T-helper 1 cell (primary cell): ENCODE measurements at places on chromosomes 1 and 21.

DNA sequence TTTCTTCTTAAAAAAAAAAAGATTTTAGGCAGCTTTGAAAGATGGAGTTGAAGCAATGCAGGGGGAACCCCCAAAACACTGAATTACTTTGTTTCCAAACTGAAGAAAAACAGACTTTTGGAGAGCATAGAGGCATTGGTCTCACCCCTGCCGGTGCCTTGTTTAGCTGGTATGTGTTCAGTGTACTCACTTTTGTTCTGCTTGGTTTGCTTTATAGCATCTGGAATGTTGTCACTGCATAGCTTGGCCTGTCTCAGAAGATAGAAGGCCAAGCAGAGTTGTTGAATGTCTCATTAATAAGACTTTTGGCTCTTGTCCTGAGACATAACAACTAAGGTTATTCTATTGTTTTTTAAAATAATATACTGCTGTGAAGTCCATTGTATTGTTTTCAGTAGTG, 6.9 kb downstream of the THRAP3 start:
- DNase-seq, result no peak

DNA sequence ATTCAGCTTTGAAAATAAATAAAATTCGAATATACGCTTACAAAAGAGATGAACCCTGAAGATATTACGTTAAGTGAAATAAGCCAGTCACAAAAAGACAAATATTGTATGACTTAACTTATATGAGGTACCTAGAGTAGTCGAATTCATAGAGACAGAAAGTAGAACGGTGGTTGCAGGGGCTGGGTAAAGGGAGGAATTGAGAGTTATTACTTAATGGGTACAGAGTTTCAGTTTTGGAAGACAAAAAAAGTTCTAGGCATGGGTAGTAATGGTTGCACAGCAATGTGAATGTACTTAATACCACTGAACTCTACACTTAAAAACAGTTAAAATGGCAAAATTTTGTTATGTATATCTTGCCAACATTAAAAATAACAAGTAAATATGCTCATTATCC, 48.6 kb upstream of the ZNHIT6 start:
- DNase-seq, result no peak

GRCh38 chr1:3060127-3060526, 8.9 kb upstream of the PRDM16 start:
- no peak for DNase-seq

DNA sequence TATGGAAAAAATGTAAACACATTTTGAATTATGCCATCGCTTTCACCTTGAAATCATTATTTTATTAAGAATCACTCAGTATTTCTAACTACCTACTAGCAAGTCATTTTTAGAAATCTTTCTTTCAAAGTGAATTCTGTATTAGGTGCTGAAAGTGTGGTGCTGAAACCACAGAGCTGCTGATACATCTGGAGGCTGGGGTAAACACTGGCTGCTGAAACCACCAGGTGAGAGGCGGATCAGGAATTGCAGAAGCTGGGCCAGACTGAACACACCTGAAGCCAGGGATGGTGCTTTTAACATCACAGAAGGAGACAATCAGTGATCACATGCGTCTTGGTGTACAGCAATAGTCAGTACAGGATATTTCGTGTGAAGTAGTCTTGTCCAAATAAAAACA, 42.2 kb upstream of the KCNE1 start:
- no peak for DNase-seq

DNA sequence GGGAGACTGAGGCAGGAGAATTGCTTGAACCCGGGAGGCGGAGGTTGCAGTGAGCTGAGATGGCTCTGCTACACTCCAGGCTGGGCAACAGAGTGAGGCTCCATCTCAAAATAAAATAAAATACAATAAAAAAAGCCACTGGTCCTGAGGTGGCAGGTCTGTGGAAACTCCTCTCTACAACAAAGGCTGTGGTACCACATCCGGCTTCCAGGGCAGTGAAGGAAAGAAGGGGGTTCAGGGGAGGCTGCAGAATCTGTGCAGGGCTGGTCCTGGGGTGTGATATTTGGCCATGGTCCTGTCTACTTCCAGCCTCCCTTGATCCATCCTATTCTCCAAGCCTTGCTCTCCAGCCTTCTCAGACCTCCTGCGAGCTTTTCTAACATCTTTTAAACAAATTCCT, 731 bp upstream of the ZNF683 start:
- DNase-seq, result no peak

DNA sequence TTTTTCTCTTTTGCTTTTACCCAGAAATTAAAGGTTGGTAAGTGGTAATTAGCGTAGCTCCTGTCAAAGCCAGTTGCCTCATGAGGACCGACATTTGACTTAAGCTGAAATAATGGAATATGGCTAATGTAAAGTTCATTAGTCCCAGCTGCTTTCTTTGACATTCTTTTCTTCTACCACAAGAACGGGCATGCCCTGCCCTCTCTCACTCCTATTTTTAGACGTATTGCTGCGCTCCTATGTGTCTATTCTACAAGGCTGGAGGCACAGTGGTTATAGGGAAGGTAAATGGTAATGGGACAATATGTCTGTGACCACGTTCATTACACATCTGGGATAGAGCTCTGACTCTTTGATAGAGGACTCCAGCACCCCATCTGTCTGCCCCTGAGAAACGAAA, 6.8 kb downstream of the CORT start:
- no peak for DNase-seq

DNA sequence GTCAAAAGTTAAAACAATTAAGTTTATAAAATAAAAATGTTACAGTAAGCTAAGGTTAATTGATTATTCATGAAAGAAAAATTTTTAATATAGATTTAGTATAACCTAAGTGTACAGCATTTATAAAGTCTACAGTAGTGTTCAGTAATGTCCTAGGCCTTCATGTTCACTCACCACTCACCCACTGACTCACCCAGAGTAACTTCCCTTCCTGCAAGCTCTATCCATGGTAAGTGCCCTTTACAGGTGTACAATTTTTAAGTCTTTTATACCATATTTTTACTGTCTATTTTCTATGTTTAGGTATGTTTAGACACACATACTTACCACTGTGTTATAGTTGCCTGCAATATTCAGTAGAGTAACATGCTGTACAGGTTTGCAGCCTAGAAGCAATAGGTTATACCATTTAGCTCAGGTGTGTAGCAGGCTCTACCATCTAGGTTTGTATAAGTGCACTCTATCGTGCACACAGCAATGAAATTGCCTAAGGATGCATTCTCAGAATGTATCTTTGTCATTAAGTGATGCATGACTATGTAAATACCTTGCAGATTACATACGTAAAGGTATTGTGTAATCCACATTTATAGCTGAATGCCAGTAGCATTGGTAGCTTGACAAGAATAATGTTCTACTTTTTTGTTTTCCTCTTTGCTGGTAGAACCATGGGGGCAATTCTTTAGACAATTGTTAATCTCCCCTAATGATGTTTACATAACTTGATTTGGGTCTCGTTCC, 35.7 kb upstream of the GPR88 start:
- no peak for DNase-seq

DNA sequence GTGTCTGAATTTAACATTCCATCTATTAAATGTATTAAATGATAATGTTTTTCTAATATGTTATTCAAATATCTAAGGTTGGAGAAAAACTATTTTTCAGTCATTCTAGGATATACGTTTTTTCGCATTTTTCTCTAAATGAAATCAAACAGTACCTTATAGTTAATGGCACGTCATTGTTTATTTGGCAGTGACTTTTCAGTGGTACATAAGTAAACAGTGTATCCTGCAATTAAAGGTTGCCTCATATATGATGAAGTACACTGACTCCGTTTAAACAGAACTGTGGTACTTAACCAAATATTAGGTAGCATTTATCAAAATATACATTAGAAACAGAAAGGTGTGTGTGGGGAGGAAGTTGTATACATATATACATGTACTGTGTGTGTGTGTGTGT, 79.2 kb downstream of the EPS15 start:
- DNase-seq, result no peak

- DNase-seq, result no peak
These were observed 42.0 kb downstream of the TMCC2 start for GRCh38 chr1:205269711-205270110.

DNA sequence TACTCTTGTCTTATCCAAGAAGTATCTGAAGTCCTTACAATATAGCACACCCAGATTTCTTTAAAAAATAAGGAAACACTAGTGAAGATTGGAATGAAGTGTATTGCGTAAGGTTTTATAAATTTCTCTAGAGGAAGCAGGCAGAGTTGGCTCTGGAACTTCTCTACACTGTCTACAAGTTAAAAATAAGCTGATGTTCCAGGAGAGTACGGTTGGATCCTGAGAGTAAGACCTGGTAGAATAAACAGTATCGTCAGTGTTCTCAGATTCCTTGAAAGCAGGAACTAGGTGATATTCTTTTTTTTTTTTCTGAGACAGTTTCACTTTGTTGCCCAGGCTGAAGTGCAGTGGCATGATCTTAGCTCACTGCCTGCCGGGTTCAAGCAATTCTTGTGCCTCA, 107.9 kb downstream of the USP25 start:
- no peak for DNase-seq

DNA sequence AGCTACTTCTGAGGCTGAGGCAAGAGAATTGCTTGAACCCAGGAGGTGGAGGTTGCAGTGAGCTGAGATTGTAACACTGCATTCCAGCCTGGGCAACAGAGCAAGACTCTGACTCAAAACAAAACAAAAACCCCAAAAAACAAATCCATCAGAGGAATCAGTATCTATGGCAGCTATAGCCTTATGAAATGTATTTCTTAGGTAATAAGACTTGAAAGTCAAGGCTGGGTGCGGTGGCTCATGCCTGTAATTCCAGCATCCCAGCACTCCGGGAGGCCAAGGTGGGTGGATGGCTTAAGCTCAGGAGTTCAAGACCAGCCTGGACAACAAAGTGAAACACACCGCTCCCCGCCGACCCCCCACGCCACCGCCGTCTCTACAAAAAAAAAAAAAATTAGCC, 31.1 kb upstream of the EYA3 start:
- DNase-seq, result no peak

DNA sequence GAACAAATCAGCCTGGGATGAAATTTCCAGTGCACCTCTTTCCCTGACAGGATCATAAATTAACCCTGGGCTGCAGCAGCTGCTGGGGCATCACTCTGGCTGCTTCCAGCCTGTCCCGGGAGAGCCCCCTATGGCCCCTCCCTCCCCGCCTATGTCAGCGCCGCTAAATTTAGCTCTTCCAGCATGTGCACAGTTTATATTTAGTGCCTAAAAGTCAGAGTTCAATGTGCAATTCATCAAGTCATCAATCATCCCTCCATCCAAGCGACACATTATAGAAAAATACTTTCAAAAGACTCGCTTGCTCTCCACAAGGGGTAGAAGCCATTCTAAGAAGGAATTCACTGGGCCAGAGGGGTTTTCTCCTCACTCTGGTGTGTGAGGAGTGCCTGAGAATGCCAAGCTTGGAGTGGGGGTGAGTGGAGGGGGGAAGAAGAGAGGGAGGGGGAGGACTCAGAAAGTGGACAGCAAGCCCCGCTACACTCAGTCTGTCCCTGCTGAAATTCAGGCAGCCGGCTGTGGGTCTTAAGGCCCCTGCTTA, 37.4 kb downstream of the XCL1 start:
- DNase-seq, result no peak

- DNase-seq, result no peak
These were observed 104.0 kb downstream of the GDAP2 start for GRCh38 chr1:117825414-117825813.

DNA sequence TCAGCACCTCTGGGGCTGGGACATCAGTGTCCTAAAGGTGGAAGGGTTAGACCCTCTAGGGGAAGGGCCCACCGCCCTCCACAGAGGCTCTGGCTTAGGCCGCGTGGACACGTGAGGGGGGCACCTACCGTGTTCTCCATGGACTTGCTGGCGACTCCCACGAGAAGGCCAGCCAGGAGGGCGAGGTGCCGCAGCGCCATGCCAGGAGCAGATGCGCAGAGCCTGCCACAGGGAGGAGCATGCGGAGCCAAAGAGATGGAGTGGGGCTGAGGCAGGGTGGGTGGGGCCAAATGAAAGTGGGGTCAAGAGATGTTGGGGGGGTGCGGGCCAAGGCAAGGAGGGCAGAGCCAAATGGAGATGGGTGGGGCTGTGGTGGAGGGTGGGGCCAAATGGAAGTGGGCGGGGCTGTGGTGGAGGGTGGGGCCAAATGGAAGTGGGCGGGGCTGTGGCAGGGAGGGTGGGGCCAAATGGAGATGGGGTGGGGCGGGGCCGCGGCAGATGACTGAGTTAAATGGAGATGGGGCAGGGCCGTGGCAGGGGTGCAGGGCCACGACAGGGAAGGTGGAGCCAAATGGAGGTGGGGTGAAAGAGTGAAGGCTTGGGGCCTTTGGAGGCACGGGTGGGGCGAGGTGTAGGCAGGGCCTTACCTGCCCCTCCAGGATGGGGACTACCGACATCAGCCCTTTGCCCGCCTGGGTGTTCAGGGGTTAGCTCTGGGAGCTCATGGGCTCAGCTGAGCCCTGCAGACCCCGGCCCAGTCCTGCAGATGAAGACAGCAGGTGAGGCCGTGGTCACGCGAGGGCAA, 17.4 kb upstream of the RNF223 start:
- no peak for DNase-seq

DNA sequence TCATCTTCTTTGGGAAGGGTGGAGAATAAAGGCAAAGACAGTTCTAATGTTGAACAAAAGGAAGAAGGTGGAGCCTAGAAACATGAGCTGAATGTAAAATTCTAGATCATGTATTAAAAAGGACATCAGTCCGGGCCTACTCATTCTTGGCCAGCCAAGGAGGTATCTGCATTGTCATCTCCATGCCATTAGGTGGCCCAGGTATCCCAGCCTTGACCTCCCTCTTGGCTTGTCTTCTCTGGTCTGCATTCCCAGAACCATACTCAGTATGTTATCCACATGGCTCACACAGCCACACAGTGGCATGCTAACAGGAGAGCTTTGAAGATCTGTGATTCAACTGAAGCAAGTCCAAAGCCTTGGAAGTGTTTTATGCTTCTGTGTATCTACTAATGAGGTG, 369.8 kb upstream of the KAZN start:
- no peak for DNase-seq

- no peak for DNase-seq
These were observed 99.3 kb downstream of the CEP350 start for GRCh38 chr1:180053594-180054567.

DNA sequence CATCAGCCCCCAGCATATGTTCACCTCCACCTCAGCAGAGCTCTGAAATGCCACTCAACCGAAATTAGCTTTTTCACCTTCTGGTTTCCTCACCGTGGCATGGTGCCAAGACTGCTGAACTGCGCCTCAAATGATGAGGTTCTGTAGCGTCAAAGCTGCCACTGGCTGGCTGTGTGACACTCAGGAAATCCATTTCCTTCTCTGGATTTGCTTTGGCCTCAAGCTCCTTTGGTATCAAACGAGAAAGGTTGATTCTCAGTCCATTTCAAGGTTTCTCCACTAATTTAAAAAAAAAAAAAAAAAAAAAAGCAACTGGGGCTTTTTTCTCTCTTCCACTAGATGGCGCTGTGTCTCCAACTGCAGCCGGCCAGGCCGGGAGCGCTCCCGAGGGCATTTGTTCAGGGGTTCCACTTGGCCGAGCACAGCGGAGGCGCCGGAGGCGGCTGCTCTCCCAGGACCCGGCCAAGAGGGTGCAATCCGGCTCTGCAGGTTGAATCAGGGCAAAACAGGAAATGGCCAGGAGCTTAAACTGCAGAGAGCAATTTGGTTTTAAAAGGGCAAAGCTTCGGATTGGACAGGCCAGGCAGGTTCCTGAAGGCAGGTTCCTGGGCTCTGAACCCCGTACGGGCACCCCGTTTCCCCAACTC, 26.5 kb upstream of the PLA2G2C start:
- DNase-seq, result peak; percentile 30

GRCh38 chr1:162561037-162561615, 396 bp upstream of the UAP1 start:
- DNase-seq, result peak; percentile 97

GRCh38 chr1:188517139-188517538, 1688.4 kb downstream of the PLA2G4A start:
- no peak for DNase-seq

- no peak for DNase-seq
These were observed 105.9 kb upstream of the C21orf91 start for GRCh38 chr21:17925000-17925610.
